ENCODE measurements at places on chromosomes 4 and X.

GRCh38 chrX:78754917-78755316 lies 7.4 kb downstream of the LPAR4 start:
- DNase-seq, result no peak

DNA sequence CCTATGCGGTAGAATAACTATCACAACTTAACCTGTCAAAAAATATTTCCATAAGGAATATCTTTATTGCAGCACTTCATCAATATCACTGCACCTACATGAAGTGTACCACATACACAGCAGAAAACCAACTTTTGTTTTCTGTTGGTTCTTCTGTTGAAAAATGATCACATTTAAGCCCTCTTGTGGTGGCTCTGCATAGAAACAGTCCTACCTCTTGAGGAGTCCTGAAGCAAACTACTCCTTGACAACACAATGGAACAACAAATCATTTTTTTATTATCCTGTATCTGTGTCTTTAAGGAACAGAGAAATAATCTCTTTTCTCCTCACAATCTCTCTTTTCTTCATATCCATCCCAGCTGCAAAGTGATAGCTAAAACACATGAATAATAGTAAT lies 39.8 kb upstream of the ATOH1 start:
- no peak for DNase-seq

- no peak for DNase-seq
Observed at GRCh38 chr4:159075531-159075932, 27.3 kb upstream of the RAPGEF2 start.

GRCh38 chr4:99885063-99885664 lies 9.1 kb downstream of the LAMTOR3 start:
- no peak for DNase-seq

DNA sequence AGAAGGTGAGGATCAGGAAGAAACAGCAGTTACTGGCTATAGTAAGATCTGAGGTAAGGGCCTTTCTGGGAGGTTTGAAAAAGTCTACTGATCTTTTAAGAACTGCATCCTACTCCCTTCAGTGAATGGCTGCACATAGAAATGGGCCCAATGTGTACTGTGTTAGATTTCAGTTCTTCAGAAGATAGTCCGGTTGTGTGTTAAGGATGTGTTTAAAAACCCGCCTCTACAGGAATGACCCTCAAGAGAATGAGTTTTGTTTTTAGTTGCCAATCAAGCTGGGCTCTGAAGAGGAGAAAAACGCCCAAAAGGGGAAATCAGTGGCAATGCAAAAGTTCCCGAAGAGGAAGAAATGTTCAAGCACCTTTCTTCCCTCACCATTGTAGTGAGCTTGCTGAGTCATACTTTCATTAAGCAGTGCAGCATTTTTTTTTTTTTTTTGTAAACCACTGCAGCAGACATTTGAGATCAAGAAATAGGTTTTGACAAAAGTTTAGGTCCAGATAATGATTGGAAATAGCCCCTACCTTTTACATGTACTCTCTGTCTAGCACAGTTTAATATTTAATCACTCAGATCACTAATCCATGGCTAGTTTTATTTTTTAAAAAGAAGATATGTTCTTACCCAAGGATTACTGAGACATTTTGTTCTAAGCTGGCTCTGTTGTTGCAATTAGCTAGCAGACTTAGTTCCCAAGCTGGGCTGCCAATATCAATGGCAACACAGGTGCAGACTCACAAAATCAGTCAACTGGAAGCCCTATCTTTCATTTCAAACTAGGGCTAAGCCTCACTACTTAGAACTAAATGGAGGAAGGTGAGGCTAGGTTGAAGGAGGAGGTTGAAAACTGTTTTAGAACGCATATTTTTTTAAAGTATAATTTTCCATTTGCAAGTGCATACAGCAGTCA lies 7.0 kb upstream of the TRPC5OS start:
- DNase-seq, result no peak

DNA sequence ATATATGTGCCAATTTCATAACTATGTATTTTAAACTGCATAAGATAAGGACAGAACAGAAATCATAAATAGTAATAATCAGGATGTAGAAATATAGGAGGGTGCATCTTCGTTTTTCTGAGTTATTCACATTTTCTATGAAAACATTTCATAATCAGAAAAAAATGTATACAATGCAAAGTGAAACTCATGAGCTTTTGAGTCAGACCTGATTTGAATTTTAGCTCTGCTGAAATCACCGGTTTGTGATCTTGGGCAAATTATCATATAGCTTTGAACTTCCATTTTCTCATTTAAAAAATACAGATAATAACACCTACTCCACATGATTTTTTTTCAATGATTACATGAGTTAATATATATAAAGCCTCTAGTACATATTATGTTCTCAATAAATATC lies 106.9 kb downstream of the KDR start:
- DNase-seq, result no peak

DNA sequence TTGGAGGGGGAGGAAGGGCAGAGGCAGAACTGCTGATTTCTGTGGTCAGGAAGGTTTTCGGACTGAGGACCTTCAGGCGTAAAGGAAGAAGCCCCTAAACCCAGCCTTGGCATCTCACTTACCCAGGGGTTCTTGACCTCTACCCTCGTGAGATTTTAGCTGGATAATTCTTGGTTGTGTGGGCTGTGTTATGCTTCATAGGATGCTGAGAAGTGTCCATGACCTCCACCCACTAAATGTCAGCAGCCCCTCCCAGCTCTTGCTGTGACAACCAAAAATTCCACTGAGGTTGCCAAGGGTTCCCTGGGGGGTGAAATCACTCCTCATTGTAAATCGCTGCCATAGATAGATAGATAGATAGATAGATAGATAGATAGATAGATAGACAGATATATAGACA lies 5.8 kb upstream of the CRLF2 start:
- no peak for DNase-seq

DNA sequence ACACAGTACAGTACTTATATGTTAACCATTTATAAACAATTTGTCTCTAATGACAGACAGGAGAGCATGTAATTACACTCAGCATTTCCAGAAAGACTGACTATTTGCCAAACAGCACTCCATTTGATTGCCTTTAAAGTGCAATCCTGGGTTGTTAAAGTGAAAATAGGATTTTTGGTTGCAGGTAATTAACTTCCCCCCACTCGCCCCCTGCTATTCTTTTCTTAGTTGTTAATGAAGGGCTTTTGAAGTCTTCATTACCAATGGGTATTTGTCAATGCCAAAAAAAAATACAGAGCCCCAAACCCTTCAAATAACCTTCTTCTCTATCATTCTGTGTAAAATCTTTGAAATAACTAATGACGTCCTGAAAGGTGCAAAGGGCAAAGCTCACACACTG lies 825.6 kb downstream of the STPG2 start:
- no peak for DNase-seq

DNA sequence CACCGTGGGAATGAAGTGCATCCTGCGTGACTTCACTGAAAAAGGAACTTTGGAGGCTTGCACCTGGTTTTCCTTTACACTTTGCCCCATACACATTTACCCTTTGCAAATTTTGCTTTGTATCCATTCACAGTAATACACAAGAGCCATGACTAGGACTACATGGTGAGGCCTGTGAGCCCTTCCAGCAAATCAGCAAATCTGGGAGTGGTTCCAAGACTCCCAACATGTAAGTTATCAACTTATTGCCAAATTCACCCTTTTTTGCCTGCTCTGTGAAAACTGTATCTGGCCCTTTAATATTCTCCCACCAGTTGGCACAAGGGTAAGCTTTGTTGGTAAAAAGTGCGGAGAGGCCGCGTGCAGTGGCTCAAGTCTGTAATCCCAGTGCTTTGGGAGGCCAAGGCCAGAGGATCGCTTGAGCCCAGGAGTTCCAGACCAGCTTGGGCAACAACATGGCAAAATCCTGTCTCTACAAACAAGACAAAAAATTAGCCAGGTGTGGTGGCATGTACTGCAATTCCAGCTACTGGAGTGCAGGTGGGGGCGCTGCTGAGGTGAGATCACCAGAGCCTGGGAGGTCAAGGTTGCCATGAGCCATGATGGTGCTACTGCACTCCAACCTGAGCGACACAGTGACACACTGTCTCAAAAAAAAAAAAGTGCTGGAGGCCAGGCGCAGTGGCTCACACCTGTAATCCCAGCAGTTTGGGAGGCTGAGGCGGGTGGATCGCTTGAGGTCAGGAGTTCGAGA lies 5.0 kb downstream of the PRMT9 start:
- no peak for DNase-seq

DNA sequence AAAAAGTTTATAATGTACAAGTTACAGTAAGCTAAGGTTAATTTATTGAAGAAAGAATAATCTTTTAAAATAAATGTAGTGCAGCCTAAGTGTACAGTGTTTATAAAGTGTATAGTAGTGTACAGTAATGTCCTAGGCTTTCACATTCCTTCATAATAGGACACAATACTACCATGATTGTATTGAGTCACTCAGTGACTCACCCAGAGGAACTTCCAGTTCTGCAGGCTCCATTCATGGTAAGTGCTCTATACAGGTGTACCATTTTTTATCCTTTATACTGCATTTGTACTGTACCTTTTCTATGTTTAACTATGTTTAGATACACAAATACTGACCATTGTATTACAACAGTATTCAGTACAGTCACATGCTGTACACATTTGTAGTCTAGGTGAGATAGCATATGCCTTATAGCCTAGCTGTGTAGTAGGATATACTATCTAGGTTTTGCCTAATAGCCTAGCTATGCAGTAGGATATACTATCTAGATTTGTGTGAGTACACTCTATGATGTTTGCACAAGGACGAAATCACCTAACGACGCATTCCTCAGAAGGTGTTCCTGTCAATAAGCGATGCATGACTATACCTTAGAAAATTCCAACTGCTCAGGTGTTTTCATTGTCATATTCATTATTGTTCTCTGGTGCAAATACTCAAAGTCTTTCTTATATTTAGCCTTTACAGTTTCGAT lies 5.5 kb upstream of the TMEM255A start:
- DNase-seq, result no peak

- no peak for DNase-seq
Observed at GRCh38 chrX:153769865-153770600, 6.0 kb downstream of the PLXNB3 start.

- peak; percentile 59 for DNase-seq
Observed at GRCh38 chrX:40855411-40855810, 120.1 kb upstream of the MED14 start.

GRCh38 chr4:176538217-176538925 lies 218.6 kb downstream of the SPCS3 start:
- DNase-seq, result no peak

- DNase-seq, result no peak
Observed at GRCh38 chr4:102533904-102534303, 32.7 kb downstream of the NFKB1 start.
